ENCODE measurements at places on chromosomes 5 and 9. TPM values are rescaled to one million over a fixed set of nuclear protein-coding genes. Genes with fewer than 3 reads are reported as not detected.

GRCh38 chr5:111227226-111227782 is 3.1 kb downstream of the CAMK4 start:
- no peak for DNase-seq

DNA sequence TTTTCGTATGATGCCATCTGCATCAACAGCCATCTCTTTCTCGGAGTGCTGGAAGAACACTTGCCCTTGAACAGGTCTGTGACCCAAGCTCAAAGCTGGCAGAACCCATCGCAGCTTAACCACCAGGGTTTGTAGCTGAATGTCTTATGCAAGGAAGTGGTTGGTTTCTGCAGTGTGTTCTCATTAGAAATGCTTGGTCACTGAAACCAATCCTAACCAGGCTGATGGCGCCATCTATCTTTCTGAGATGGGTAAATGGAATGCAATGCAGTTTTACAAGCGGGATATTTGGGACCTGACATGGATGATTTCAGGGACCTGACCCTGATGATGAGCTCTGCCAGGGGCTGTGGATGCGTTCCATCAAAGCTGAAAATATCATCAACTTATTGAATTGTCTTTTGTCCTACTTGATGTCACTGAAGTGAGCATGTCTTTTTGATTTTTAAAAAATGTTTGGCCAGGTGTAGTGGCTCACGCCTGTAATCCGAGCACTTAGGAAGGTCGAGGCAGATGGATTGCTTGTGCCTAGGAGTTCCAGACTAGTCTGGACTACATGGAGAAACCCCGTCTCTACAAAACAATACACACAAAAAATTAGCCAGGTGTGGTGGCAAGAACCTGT is 28.7 kb downstream of the DMRT3 start:
- DNase-seq, result no peak

- no peak for DNase-seq
These were observed 87.6 kb downstream of the PIK3R1 start for GRCh38 chr5:68303038-68303738.

- no peak for DNase-seq
These were observed 33.5 kb upstream of the SNAPC3 start for GRCh38 chr9:15389173-15389572.

- no peak for DNase-seq
These were observed 145.9 kb upstream of the ZNF608 start for GRCh38 chr5:124892185-124892848.

DNA sequence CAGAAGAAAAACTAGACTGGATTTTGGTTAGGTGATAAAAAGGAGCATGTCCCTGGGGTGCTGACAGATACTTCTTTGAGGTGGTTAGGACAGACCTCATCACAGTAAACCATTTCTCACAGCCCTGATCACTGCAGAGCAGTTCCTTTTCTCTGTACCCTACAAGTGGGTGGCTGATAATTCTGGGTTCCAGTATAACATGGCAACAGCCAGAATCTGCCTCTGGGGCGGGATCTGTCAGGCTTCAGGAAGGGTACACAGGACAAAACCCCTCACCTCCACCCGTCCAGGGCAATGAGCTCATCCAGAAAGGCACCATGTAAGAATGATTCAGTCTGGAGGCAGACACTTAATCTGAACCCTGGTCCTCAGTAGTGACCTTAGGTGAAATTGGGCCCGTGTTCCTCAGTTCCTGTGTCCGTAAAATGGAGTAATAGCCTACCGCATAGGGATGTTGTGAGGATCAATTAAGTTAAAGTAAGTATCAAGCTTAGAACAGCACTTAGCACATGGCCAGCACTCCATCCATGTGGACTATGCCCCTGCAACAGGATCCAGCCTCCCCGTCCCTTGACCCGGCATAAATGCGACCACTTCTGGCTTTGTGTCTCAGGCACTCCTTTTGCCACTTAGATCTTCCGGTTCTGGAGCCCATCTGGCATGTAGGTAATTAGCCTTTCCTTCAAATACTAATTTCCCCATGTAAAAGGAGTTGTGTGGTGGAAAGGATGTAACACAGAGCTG is 129.2 kb downstream of the LHFPL2 start:
- no peak for DNase-seq

DNA sequence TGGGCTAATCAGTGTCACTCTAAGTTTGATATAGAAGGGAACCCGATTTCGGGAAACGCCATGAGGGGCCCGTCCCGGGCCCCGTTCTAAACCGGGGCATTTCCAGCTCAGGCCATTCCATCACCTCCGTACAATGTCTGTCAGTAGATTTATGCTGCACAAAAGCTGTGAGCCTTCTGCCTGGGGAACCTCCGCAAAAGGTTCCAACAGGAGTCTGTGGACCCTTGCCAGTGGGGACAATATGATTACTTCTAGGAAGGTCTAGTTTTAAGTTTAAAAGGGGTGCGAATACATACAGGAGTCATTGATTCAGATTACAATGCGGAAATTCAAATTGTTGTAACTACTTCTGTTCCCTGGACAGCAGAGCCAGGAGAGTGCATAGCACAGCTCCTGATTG is 57.6 kb downstream of the RAPGEF1 start:
- DNase-seq, result no peak

DNA sequence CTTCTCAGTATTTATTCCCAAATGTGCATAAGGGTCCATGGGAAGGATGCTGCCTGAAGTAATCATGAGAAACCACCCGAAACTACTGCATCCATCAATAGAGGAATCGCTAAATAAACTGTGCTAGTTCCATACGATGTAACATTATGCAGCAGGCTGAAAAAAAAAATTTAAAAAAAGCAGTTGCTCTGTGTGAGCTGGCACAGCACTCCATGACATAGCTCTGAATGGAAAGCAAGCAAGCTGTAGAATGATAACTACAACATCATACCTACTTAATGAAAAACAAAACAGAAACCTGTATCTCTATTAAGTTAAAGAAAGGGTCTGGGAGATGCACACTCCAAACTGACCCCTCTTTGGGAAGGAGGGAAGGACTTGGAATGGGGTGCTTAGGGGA is 49.3 kb downstream of the SHB start:
- DNase-seq, result no peak

GRCh38 chr5:160377651-160378050 is 7.2 kb upstream of the C1QTNF2 start:
- no peak for DNase-seq

THBS4 gene
- 1.8 TPM for polyA plus RNA-seq

PCDHGC5 gene
- polyA plus RNA-seq, result not detected

EDIL3 gene
- 5.2 TPM for polyA plus RNA-seq

LECT2 gene
- not detected for polyA plus RNA-seq

RLN1 gene
- 0.82 TPM for polyA plus RNA-seq

AQP7 gene
- polyA plus RNA-seq, result 45.3 TPM

KCNMB1 gene
- polyA plus RNA-seq, result 2.1 TPM

FOXD4L4 gene
- not detected for polyA plus RNA-seq

Data from kidney (tissue), 22 donors.